ENCODE measurements at places on chromosomes 16 and 17.
A peak's percentile ranks its signal among the peaks of the same experiment; 100 is the strongest.

DNA sequence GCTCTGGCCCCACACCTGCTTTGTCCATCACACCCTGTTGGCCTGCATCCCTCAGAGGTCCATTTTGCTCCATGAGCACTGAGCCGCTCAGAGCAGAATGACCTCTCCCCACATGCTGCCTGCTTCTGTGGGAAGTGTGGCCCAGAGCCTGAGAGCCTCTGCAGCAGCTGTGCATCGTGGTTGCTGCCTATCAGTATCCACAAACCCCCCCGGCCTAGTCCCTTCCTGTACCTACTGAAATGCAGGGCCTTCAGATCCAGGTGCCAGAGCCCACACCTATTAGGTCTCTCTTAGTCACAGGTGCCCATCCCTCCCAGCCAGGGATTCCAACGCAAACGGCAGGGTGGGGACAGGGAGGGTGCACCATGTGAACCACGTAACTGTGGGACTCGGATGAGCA, 16.6 kb upstream of the TRPV3 start:
- no peak for DNase-seq
- no peak overlapping the region for H3K4me3 ChIP-seq
- H3K27me3 ChIP-seq: no peaks in the 10 kb centered on the region
- peaks cover 4% of the 10 kb centered on the region for H3K36me3 ChIP-seq

DNA sequence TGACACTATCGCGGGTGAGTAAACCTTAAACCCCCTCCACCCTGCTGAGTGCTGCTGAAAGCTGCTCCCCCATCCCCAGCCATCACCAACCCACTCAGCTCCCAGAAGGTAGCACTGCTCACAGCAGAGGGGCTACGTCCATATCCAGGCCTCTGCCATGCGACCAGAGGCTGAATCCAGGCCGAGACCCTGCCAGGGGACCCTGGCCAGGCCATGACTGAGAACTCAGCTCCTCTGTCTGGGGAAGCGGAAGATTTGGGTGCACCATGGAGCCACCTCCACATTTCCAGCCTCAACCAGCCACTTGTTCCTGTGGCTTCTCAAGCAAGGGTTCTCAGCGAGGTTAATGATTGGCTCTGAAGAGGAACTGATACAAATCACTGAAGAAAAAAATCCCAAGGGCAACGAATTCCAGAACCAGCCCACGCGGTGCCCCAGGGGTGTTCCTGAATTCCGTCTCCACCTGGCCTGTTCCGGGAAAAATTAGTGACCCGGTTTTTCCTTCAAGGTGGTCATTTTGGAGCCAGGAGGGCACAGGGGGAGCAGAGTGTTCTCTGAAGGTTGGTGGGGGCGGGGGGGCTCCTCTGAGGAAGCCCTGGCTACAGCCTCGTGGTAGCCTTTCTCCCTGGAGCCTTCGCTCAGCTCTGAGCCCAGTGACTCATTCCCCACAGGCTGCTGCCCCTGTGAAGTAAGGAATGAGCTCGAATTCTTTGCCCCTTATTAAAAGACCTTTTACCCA, 9.3 kb upstream of the SLC16A5 start:
- no peak overlapping the region for H3K4me3 ChIP-seq
- no peaks in the 10 kb centered on the region for H3K36me3 ChIP-seq
- no peaks in the 10 kb centered on the region for H3K27me3 ChIP-seq
- H3K27ac ChIP-seq: no peak overlapping the region
- DNase-seq: no peak

DNA sequence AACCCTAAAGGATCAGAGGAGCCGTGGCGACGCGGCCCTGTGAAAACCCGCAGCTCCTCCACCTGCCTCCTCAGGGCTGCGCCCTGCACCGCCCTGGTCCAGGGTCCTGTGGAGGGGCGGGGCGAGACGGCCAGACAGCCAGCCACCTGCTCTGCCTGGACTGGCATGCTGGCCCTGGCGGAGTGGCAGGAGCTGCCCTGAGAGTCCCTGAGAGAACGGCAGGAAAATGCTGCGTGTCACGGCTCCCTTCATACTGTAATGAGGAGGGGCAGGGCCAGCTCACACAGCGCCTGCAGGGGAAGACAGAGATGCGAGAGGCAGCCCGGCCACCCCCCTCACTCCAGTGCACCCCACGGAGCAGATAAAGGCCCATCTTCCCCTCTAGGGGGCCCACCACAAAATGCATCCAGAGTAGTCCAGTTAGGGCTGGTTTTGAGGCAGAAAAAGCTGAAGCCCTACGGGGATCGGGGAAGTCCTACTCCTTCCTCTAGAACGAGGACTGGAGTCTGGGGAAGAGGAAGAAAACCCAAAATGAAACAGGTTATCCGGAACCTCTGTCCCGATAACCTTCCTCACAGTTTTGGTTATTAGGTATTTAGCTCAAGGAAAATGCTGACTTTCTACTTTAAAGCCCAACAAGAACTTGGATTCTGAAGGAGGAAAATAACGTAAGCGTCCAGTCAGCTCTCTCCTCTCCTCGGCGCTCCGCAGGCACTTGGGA, 97.6 kb upstream of the DNAH17 start:
- no peak overlapping the region for H3K27ac ChIP-seq
- no peak overlapping the region for H3K4me3 ChIP-seq
- H3K27me3 ChIP-seq: no peaks in the 10 kb centered on the region
- peaks cover 12% of the 10 kb centered on the region for H3K36me3 ChIP-seq

- H3K36me3 ChIP-seq: no peaks in the 10 kb centered on the region
- no peaks in the 10 kb centered on the region for H3K27me3 ChIP-seq
- no peak overlapping the region for H3K4me3 ChIP-seq
- H3K4me1 ChIP-seq: no peaks in the 10 kb centered on the region
- no peak overlapping the region for H3K27ac ChIP-seq
Observed at GRCh38 chr16:7534749-7535148, 202.1 kb downstream of the RBFOX1 start.

DNA sequence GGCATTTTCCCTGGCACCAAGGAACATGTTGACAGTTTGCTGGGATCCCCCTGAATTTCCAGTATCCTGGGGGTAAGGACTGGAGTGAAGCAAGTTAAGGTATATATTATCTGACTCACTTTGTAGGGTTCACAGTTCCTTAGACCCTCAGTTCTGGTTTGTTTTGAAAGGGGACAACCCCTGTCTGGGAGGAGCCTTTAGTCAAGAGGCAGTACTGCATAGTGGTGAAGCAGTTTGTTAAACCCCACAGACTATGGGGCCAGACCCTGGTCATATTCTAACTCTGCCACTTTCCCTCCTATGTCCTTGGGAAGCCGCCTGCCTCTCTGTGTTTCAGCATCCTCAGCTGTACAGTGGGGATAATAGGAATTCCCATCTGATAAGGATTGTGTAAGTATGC, 145.5 kb upstream of the ZFHX3 start:
- H3K27me3 ChIP-seq: no peaks in the 10 kb centered on the region
- no peak for DNase-seq
- no peak overlapping the region for H3K27ac ChIP-seq
- no peaks in the 10 kb centered on the region for H3K36me3 ChIP-seq

GRCh38 chr16:82016964-82017363, 5.7 kb upstream of the SDR42E1 start:
- H3K4me1 ChIP-seq: no peaks in the 10 kb centered on the region
- no peak for DNase-seq
- no peaks in the 10 kb centered on the region for H3K36me3 ChIP-seq
- H3K27me3 ChIP-seq: peaks cover 4% of the 10 kb centered on the region
- H3K4me3 ChIP-seq: no peak overlapping the region
- H3K27ac ChIP-seq: no peak overlapping the region

- no peaks in the 10 kb centered on the region for H3K27me3 ChIP-seq
- H3K27ac ChIP-seq: no peak overlapping the region
- peaks cover 2% of the 10 kb centered on the region for H3K4me1 ChIP-seq
Observed at GRCh38 chr16:86320237-86320595, 190.1 kb upstream of the FOXF1 start.

DNA sequence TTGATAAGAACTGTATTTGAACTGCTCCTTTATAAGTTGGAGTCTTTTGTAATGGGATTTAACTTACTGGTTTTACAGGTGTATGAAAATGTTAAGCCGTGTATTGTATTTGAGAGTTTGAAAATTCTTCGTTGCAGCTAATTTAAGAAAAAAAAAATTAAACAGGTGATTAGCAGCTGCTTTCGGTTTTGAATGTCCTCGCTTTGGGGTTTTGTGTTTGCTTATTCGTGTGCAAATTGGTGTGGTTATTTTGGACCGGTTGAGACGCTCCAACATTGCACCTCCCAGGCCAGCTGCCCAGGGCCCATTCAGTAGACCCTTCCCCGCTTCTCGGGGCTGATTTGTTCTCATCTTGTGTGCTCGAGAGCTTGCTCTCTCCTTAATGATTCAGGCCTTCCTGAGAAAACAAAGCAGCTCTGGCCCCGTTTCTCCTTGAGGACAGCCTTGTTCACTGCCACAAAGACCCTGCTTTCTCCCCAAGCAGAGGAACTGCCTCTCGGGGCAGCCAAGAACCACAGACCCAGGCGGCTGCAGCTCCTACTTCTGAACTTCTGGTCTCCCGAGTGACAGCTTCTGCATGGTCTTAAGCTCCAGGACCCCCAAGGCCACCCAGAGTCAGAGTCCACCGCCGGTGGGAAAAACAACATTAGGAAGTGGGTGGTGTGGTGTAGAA, 100.5 kb downstream of the MSI2 start:
- no peaks in the 10 kb centered on the region for H3K36me3 ChIP-seq
- H3K27ac ChIP-seq: peak overlapping the region; percentile 89
- peak; percentile 46 for DNase-seq
- H3K27me3 ChIP-seq: no peaks in the 10 kb centered on the region

- H3K4me1 ChIP-seq: no peaks in the 10 kb centered on the region
- H3K27me3 ChIP-seq: peaks cover 28% of the 10 kb centered on the region
- H3K36me3 ChIP-seq: no peaks in the 10 kb centered on the region
Observed at GRCh38 chr17:37762666-37763065, 17.8 kb upstream of the HNF1B start.
